ENCODE measurements at places on chromosomes 2 and 18.

DNA sequence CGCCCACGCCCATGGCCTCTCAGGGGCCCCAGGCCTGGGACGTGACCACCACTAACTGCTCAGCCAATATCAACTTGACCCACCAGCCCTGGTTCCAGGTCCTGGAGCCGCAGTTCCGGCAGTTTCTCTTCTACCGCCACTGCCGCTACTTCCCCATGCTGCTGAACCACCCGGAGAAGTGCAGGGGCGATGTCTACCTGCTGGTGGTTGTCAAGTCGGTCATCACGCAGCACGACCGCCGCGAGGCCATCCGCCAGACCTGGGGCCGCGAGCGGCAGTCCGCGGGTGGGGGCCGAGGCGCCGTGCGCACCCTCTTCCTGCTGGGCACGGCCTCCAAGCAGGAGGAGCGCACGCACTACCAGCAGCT lies 2.4 kb downstream of the B3GNT7 start:
- no peak for DNase-seq

DNA sequence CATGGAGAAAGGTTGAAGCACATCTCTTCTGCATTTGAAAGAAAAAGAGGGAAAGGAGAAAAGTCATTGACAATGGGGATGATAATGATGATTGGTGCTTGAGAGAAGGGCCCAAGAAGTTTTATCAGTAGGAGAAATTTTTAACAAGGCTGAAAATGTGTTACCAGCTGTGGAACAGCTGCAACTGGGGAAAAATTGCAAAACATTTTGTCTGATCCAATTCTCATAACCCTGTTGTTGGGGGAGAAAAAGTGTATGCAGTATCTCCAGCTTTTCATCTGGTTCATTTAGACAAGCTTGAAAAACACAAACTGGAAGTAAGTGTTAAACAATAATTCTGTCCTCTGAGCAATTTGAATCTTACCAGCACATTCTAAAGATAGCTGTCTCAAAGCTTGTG lies 92.7 kb downstream of the CSRNP3 start:
- DNase-seq = no peak

GRCh38 chr2:236856848-236857235 lies 228.8 kb upstream of the COPS8 start:
- DNase-seq = no peak

GRCh38 chr2:19577723-19578122 lies 219.3 kb upstream of the OSR1 start:
- no peak for DNase-seq

DNA sequence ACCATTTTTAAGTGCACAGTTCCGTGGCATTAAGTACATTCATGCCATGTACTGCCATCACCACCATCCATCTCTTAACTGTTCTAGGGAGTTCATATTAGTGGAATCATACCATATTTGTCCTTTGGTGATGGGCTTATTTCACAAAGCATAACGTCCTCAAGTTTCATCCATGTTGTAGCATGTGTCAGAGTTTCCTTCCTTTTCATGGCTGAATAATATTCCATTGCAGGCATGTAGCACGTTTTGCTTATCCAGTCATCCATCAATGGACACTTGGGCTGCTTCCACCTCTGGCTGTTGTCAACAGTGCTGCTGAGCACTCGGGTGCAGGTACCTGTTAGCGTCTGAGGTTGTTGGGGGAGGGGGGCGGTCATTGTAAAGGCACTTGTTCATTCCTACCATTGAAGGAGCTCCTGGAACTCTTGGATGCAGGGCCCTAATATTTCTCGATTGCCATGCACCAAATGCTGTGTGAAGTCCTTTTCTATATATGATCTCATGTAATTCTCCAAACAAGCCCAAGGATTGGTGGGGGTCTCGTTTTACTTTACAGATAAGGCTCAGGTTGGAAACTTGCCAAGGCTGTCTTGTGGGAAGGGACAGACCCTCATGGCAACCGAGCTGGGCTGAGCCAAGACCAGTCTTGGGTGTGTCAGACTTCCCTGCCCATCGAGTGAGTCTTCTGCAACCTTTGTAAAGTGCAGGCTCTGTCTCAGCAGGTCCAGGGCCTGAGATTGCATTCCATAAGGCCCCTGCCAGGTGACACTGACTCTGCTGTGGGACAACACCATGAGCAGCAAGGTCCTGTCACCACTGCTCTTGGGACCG lies 42.9 kb upstream of the SH3RF3 start:
- DNase-seq = no peak

DNA sequence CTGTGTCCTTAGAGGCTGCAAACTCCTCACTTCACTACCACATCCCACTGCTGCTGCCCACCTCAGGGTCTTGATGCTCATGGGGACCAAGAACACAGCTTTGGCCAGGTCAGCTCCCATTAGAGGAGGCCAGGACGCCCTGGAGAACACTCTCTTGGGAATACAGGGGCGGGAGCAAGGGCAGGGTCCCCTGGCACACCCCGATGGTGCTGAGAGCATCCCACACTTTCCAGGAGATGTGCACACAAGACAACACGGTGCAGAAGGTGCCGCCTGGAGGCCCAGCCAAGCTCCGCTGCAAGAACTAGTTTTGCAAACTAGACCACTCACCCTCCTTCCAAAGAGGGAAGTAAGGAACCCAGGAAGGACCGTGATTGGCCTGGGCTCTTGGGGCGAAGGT lies 304.4 kb upstream of the SALL3 start:
- DNase-seq = no peak

- DNase-seq = no peak
These were observed 26.0 kb downstream of the EFHD1 start for GRCh38 chr2:232659359-232659758.

GRCh38 chr2:120391911-120392665 lies 46.2 kb downstream of the INHBB start:
- DNase-seq = no peak

DNA sequence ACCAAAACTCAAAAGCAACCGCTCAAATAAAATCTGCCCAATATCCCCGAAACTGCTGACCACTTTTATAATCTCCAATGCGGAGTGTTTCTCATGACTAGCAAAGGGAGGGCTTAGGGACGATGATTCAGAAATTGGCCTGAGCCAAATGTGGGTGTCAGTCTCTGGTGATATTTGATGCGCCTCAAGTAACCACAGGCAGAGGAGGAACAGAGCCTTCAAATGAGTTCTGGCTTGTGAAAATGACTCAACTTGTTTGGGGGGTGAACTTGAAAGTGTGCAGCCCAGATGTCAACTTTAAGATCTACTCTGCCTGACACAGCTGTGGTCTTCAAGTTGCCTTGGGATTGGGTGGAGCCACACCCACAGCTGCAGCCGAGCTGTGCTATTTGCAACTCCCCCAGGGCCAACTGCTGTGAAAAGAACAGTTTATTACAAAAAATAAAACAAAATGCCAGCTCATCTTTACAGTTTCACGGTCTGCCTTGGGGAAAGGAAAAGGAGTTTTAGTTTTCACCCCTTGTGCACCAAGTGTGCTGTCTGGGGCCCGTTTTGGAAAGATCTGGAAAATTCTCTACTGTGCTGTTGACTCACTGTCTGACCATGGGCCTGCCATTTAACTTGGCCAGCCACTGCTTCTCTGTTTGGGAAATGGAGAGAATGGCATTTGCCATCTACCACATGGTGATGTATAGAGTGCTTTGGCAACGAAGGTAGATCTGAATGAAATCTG lies 222.1 kb downstream of the MTX2 start:
- DNase-seq = peak; percentile 73

DNA sequence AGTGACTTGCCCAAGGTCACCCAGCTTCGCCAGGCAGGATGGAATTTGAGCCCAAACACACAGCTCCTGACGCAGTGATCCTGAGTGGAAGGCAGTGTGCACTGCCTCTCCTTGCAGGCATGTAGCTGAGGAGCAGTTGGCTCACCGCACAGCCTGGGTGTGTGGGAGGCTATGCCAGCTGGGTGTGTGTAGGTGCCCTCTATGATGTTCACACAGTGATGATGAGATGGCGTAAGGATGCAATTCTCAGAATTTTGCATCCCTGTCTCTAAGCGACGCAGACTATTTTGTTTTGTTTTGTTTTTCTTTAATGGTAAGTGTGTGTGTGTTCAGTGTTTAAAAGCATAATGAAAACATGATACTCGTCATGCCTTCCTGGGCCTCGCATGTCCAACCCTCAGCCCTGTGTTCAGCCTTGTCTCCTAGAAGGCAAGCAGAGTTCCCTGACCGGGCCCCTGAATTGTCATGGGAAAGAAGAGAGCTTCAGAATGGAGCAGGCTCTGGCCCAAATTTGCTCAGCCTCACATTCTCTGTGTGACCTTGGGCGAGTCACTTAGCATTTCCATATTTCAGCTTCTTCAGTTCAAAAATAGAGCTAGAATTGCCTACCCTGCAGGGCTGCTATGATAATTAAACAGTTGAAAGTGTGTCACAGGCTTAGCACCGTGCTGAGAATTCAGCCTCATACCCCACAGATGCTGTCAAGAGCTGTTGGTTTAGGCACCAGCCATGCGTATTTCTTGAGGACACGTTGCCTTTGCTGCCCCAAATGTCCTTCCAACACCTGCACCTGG lies 603.6 kb upstream of the RAB6C start:
- no peak for DNase-seq

GRCh38 chr2:61419570-61419969 lies 51.3 kb downstream of the USP34 start:
- no peak for DNase-seq

GRCh38 chr2:102520009-102520408 lies 47.0 kb downstream of the SLC9A4 start:
- peak; percentile 23 for DNase-seq

GRCh38 chr2:15768615-15769014 lies 171.7 kb upstream of the MYCN start:
- no peak for DNase-seq

DNA sequence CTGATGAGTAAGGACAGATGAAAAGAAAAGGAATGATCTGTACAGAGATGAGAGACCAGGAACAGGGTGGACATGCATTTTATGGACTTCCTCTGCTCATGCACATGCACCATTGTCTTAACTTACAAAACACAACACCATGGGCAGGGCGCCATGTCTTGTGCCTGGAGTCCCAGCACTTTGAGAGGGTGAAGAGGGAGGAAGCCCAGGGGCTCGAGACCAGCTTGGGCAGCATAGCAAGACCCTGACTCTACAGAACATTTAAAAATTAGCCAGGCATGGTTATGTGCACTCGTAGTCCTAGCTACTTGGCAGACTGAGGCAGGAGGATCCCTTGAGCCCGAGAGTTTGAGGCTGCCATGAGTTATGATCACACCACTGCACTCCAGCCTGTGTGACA lies 86.9 kb downstream of the ZFP36L2 start:
- no peak for DNase-seq

DNA sequence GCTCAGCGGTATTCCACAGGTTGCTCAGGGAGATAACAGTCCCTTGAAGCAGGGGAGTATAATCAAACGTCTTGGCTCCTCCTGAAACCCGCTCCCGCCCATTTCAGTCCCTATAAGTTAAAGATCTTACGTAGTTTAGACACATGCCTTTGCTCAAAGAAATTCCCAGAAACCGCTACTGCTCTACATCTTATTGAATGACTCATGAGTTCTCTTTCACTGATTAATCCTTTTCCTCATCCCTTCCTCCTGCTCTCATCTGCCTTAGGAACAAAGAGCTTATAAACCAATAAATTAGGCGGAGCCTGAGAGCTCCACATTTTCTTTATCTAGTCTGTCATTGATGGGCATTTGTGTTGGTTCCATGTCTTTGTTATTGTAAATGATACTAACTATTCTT lies 4.2 kb upstream of the SERPINB4 start:
- no peak for DNase-seq

- no peak for DNase-seq
These were observed 72.6 kb upstream of the STPG4 start for GRCh38 chr2:47227532-47228279.

DNA sequence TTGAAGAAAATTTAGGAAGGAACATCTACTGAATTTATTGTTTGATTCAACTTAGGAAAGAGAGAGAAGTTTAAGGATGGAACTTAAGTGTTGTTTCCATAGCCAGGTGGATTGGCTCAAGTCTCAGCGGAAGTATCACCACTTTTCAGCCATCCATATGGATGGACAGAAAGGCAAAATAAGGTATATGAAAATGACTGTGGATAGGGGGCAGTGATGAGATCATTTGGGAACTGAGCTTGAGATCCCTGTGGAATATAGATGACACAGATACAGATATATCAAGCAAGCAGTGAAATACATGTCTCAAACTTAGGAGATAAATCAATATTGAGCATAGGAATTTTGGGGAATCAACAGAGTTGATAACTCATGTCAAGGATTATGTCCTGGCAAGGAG lies 1462.7 kb upstream of the NXPH2 start:
- no peak for DNase-seq

DNA sequence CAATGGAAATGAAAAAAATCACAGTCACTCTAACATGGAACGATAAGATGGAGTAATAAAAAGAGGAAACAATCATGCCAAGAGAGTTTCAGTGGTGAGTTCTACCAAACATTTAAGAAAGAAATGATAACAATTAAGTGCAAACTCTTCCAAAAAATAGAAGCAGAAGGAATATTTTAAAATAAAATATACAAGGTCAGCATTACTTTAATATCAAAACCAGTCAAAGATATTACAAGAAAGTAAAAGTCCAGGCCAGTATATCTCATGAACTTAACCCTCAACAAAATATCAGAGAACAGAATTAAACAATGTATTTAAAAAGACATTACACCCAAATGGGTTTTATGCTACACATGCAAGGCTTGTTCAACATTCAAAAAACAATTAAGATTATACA lies 829.4 kb downstream of the TRIB2 start:
- DNase-seq = no peak

DNA sequence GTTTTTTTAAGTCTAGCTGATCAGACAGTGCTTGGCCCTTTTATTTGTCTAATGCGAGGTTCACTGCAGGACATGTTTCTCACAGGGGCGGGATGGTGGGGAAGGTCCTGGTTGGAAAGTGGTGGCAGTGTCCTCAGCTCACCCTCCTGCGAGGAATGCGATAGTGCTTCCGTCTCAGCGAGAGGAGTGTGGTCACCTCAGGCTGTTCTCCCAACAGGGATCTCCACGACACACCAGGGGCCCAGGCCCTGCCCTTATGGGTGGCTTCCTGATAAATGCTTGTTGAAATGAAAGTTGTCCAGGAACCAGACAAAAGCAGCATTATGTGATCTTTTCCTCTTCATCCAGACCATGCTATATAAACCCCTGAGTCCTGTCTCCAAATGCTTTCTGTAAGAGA lies 70.1 kb downstream of the BOLA3 start:
- no peak for DNase-seq

GRCh38 chr2:173343921-173344320 lies 10.8 kb upstream of the CDCA7 start:
- DNase-seq = no peak

GRCh38 chr18:12113999-12114646 lies 20.5 kb downstream of the ANKRD62 start:
- DNase-seq = no peak

- DNase-seq = no peak
These were observed 127.1 kb downstream of the DOCK10 start for GRCh38 chr2:224915136-224915535.

GRCh38 chr18:5334456-5335075 lies 39.0 kb upstream of the ZBTB14 start:
- no peak for DNase-seq

- DNase-seq = no peak
These were observed 7.9 kb downstream of the PKP4 start for GRCh38 chr2:158464426-158465281.

DNA sequence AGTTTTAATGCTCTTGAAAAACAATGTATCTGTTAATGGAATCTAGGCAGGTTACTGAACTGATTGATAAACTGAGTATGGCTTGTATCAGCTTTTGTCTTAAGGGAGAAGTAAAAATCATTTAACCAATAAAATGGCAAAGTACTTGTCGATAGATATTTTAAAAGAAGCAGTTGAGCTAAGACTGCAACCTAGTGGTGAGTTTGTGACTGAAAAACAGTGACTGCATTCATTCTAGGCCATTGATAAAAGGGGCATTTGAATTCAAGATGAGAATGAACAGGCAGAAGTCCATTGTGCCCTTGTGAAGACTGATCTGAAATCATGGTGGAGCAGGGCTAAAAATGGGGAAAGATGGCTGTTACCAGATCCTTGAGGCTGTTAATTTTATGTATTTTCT lies 59.4 kb upstream of the MSTN start:
- no peak for DNase-seq

All from activated T-cell treated with anti-CD3 and anti-CD28 coated beads, Interleukin-2, amount 50 U/mL, for 72 hours (primary cell).